ENCODE measurements at places on chromosomes 11 and 22.

- DNase-seq, result no peak
Observed at GRCh38 chr11:83306200-83307080, 20.3 kb upstream of the CCDC90B start.

GRCh38 chr11:94856443-94856842 lies 88.3 kb downstream of the AMOTL1 start:
- no peak for DNase-seq

DNA sequence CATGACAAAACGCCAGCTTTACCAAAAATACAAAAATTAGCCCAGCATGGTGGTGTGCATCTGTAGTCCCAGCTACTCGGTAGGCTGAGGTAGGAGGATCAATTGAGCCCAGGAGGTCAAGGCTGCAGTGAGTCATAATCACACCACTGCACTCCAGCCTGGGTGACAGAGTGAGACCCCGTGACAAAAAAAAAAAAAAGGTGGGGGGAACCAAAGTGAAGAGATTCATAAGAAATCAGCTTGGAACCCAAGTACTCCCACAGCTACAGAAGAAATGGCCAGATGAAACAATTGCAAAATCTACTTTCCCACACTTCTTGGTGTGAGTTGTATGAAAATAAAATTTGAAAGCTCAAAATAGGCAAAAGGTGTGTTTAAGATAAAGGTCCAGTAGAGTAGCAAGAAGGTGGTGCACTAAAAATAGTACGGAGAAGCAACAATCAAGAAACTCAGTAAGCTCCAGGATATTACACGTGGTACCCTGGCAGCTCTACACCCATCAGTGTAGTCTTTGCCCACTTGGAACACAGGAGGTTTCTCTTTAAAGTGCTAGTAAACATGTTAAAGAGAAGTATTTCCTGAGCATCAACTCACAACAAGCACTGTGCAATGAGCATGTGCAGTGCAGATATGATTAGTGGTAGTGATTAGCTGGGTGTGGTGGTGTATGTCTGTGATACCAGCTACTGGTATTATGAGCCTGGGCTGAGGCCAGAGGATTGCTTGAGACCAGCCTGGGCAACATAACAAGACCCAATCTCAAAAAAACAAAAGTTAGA lies 5.3 kb downstream of the HARBI1 start:
- DNase-seq, result no peak

DNA sequence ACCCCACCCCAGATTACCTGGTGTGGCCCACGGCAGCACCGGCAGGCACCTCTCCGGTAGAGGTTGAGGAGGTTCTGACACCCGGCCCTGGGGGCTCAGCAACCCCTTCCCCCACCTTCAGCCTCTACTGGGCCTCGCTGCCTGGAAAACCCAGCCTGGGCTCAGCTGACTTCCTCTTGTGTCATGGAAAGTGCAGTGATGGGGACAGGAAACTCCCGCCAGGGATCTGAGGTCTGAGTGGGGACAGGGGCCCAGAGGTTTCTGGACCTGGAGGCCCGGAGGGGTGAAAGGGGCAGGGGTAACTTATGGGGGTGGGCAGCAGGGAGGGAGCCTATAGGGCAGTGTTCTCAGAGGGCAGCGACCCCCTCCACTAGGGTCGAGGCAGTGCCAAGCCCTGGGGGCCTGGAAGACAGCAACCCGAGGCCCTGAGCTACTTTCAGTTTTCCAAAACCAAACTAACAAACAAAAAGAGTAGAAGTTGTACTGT lies 10.0 kb upstream of the CD5 start:
- no peak for DNase-seq

GRCh38 chr22:47567126-47568090 lies 805.0 kb downstream of the TBC1D22A start:
- DNase-seq, result no peak

DNA sequence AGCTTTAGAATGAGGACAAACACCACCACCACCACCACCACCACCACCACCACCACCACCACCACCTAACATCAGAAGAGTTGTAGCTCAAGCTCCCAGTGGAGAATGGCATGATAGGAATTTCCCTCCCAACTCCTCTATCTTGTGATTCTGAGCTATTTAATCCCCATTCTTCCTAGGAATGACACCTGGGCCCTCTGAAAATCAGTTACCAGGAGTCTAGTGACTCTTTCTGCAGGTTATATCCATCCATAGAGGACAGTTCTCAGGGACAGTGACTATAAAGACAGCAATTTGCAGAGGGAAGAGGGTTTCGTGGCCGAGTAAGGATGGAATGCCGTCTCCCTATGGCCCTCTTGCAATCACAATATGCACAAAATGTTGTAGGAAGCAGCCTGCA lies 27.8 kb downstream of the MYH9 start:
- no peak for DNase-seq

- no peak for DNase-seq
Observed at GRCh38 chr11:120578596-120579154, 67.1 kb downstream of the GRIK4 start.

DNA sequence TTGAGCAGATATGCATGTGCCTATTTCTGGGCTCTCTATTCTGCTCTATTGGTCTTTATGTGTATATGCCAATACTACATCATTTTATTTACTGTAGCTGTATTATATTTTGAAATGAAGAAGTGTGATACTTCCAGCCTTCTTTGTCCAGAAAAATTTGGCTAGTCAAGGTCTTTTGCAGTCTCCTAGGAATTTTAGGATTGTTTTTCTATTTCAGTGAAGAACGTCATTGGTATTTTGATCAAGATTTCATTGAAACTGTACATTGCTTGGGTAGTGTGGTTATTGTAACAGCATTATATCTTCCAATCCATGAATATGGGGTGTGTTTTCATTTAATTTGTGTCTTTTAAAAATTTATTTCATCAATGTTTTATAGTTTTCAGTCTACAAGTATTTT lies 400.3 kb downstream of the AASDHPPT start:
- DNase-seq, result no peak

GRCh38 chr11:130472434-130472961 lies 24.1 kb downstream of the ADAMTS15 start:
- no peak for DNase-seq

- no peak for DNase-seq
Observed at GRCh38 chr22:30460147-30460546, 11.7 kb downstream of the SEC14L3 start.

DNA sequence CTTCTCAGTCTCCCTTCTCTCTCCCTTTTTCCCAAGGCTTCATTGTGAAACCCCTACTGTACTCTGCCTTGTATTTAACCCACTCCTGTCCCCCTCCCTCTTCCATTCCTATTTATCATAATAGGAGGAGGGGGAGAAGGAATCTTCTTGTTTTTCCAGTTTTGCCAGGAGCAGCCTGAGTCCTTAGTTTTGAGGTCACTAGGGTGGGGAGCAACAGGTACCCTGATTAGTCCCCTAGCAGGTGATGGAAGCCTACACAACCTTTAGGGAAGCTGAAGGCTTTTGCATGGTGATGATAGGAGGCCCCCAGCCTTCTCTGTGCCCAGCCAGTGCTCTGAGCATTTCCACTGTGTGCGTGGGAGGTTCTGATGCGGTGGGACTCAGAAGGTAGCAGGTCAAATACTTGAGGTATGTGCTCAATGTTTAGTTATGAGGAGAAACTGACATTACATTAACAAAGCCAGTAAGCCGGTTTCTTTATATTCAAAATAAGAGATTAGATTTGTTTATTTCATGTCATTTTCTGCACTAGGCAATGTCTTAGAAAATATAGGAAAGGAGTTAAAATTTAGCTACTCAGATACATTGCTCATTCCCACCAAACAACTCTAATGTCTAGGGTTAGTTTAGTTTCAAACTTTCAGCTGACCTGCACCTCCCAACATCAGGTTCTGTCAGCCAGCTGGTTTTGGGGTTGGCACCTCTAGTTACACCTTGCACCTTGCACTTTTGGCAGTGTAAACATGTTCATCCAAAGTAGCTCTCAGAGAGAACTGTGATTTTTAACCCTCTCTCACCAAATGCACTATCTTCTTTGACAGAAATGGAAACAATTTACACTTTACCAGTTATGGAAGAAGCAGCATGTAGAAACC lies 26.0 kb downstream of the PARVA start:
- no peak for DNase-seq

GRCh38 chr11:120208777-120209176 lies 2.1 kb upstream of the OAF start:
- DNase-seq, result no peak

DNA sequence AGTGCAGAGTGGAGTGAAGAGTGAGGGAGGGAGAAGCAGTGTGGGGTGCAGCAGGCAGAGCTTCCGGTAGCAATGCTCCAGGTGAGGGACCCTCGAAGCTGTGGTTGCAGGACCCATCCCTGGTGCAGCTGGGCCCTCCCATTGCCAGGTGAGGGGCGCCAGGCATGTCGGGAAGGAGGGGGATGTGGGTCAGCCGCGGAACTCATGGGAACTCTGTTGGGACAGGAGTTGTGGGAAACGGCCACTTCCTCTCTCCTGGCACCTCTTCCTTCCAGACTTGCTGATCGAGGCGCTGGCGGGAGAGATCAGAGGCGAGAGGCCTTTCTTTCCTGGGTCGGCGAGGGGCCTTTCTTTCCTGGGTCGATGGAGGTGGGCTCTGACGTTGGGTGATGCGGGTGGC lies 48.5 kb downstream of the TPCN2 start:
- no peak for DNase-seq

DNA sequence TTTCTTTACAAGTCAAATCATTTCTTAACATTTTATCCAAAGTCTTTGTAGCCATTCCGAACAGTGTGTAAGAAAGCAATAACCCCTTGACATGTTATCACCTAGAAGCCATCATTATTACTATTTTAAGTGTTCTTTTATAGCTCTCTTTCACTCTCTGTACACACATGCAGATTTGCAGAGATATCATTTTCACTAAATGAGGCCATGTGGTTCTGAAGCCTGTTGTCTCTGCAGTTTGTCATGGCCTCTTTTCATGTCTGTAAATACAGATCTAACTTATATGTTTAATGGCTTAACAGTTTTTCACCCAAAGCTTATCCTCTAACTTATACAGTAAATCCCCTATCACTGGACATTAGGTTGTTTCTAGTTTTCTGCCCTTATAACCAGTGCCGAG lies 166.8 kb downstream of the MYO18B start:
- DNase-seq, result no peak

DNA sequence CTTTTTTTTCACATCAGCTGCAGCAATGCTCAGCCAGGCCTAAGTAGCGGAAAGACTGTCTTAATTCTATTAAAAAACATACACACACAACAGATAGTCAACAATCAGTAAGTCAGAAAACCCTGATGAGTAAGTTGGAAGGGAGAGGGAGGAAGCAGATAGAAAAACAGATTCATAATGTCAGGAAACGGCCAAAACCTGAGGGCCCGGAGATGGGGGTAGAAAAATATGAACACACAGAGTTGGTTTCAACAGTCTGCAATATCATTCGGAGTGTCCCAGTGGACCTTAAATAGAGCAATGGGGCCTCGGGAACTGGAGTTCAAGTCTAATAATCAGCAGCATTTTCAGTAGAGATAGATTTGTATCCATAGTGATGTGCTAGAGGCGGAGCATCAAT lies 14.8 kb downstream of the LRRC55 start:
- no peak for DNase-seq

DNA sequence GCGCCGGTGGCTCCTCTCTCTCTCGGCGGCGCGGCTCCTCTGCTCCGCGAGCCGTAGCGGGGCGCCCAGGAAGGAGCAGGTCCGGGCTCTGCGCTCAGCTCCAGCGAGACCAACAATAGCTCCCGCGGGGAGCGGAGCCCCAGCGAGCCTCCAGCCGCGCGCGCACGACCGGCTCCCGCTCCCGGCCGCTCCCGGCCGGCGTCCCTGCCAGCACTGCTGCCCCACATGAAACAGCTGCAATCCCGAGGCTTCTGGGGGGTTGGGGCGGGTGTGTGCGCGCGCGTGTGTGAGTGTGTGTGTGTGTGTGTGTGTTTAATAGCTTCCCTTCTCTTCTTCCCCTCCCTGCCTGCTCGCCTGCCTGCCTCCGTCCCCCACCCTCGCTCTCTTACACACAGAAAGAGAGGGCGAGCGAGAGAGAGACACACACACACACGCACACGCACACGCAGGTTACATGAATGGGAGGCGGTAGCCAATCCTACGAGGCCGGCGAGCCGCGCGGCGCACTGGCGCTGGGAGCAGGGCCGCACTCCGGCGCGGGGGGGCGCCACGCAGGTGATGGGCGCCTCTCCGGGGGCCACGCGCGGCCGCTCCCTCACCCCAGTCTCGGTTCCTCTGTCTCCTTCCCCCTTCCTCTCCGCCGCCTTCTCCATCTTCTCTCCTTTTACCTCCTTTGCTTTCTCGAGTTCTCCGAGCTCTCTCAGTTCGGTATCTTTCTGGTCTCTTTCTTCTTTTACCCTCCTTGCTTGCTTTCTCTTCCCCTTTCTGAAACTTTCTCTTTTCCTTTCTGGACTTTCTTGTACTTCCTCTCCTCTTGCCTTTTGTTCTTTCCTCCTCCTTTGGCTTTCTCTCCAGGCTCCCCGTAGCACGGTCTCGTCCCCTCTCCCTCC lies at the start of gene TENM4:
Gene TENM4 (minus strand): TSS at position 460 of the 890 bp plus-strand sequence. CDS start 371,086 bp downstream, outside the sequence.
- no peak for DNase-seq

- DNase-seq, result peak; percentile 13
Observed at GRCh38 chr11:44110231-44110679, 14.8 kb downstream of the EXT2 start.
